ENCODE measurements at places on chromosomes 11 and 22.
A peak's percentile ranks its signal among the peaks of the same experiment; 100 is the strongest.

- DNase-seq: no peak
These were observed 106.8 kb upstream of the NECTIN1 start for GRCh38 chr11:119835753-119836152.

DNA sequence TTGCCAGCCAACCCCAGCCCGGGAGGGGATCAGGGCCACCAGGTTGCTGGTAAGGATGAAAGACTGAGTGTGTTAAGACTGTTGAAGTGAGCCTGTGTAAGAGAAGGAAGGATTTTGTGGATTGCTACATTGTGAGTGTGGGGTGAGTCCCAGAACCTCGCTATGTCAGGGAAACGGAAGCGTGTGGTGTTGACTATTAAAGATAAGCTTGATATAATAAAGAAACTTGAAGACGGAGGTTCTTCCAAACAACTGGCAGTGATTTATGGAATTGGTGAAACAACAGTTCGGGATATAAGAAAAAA lies 627 bp downstream of the JRKL start:
- DNase-seq: no peak

- no peak for DNase-seq
These were observed 147.8 kb upstream of the ARHGAP20 start for GRCh38 chr11:110859998-110860397.

GRCh38 chr11:130737866-130738431 lies 178.3 kb downstream of the SNX19 start:
- no peak for DNase-seq

- peak; percentile 9 for DNase-seq
These were observed 1496.5 kb downstream of the FAM181B start for GRCh38 chr11:81237139-81237538.

DNA sequence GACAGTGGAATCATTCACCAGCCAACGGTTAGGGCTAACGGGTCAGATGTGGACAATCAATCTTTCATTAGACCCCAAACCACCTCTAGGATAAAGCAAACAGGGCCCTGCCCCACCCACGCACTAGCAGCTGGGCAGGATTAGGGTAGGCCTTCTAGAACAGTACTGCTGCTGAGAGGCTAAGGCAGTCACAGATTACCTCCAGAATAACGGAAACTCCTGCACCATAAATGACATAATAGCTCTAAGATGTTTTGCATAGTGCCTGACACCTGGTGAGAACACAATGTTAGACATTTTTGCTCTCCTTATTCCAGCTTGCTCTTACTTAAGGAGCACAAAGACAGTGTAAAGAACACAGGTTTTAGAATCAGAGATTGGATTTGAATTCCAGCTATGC lies 1.8 kb downstream of the SYTL2 start:
- no peak for DNase-seq

DNA sequence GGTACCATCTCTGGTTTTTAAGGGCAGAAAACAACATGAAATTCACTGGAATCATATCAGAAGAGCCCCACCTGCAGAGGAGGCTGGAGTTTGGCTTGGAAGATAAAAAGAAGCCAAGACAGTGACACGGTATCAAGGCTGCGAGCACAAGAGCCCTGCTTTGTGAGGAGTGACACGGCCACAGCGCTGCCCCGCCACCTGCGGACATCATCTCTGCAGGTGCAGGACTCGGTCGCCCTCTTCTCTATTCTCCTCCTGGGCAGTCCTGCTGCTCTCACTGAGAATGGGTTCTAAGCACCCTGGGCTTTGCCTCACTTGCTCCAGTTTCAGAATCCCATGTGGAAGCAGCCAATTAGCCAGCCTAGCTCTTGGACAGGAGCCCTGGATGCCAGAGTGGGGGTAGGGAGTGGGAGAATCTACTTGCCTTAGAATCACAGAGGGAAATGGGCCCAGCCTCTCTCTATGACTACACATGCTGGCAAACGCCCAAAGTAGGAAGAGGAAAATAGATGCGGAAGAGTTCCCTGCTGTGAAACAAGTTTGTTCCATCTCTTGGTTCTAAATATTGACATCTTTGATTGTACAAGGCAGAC lies 17.1 kb downstream of the APOL4 start:
- no peak for DNase-seq

GRCh38 chr11:65806979-65807378 lies 20.1 kb downstream of the OVOL1 start:
- DNase-seq: no peak

- DNase-seq: no peak
These were observed 1.6 kb downstream of the CAPN1 start for GRCh38 chr11:65183201-65183891.

DNA sequence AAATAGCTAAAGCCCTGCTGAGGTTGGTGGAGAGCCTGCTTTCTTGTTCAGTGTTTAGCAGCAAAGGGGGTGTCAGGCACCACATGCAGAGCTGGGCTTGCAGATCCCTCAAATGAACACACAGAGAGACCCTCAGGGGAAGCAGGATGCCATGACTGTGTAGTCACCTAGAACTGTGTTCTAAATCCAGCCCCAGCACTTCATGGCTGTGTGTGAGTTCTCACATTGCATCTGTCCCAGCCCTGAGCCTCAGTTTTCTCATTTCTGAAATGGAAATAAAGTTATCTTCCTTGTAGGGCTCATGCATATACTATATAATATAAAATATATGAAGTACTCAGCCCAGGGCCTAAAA lies 47.1 kb downstream of the CWC15 start:
- DNase-seq: no peak

All from NCI-H1694 treated with DMSO at 0.1 percent for 48 hours (cell line).